NCI-H1417 treated with DMSO at 0.1 percent for 48 hours (cell line): ENCODE measurements at places on chromosomes 12 and 14.

DNA sequence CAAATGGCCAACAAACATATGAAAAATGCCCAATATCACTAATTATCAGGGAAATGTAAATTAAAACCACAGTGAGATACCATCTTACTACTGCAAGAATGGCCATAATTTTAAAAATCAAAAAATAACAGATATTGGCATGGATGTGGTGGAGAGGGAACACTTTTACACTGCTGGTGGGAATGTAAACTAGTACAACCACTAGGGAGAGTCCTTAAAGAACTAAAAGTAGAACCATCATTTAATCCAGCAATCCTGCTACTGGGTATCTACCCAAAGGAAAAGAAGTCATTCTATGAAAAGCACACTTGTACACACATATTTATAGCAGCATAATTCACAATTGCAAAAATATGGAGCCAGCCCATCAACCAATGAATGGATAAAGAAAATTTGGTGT lies 459.7 kb downstream of the GXYLT1 start:
- peak; percentile 9 for DNase-seq

- no peak for DNase-seq
Observed at GRCh38 chr12:1857086-1857485, 36.7 kb downstream of the LRTM2 start.

DNA sequence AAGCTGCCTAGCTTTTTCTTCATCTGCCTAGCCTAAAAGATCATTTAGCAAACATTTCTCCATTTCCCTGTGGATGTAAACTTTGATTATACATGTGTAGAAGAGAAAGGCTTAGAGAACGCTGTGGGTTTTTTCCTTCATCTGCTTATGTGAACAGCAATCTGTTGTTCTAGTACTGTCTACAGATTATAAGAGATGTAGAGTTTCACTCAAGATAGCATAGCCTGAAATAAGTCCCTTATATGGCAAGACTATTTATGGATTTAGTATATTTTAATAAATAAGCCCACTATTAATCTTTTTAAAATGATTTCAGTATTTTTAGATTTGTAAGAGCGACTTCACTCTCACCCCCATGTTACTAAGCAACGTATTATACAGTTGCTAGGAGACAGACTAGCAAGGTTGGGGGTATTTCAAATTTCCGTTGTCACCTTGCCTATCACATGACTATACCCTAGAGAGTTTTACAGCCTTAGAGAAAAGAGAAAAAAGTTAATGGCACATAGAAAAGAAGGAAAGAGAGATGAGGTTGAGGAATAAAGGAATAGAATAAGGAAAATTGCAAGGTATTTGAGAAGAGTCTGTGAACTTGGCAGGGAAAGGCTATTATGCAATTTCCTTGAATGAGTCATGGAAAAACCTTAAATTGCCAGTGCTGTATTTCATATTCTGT lies 12.2 kb upstream of the TUBA1A start:
- DNase-seq, result peak; percentile 98

DNA sequence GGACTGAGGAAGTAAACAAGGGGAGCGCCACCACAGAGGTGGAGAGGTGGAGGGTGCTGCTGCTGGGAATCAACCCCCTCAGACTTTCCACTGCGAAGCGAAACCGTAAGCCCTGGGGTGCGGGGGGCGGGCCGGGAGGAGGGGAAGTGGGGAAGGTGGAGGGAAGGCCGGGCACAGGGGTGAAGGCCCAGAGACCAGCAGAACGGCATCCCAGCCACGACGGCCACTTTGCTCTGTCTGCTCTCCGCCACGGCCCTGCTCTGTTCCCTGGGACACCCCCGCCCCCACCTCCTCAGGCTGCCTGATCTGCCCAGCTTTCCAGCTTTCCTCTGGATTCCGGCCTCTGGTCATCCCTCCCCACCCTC lies at the start of gene LAG3:
Gene LAG3 (plus strand): TSS at position 190 of the 365 bp plus-strand sequence. CDS start 333 bp downstream, outside the sequence.
- DNase-seq, result no peak

DNA sequence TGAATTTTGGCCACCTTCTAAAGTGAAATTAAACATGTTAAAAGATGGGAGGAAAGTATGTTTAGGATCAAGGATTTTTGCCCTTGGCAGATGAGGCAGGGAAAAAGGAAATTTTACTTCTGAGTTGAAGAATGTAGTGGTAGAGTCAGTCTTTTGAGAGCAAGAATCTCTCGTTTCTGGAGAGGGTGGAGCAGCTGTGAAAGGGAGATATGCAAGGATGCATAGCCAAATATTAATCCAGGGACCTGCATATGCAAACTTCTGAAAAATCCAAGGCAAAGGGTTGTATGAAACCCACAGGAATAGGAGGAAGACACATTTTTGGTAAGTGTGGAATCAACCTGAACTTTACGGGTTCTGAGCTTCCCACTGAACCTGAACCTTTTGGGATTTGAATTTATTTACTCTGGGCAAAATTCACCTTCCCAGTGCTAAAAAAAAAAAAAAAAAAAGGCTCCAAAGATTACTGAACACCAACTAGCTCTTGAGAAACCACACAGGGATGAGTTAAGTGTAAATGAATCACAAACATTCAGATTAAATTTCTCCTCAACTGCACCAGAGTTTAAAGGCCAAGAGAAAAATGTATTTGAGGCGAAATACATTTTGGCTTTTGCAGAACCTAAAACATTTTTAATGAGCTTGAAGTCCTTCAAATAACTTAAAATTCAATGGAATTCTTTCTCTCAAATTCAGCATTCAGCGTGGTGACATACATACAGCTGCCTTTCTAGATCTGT lies 187.1 kb upstream of the CDKN3 start:
- no peak for DNase-seq

DNA sequence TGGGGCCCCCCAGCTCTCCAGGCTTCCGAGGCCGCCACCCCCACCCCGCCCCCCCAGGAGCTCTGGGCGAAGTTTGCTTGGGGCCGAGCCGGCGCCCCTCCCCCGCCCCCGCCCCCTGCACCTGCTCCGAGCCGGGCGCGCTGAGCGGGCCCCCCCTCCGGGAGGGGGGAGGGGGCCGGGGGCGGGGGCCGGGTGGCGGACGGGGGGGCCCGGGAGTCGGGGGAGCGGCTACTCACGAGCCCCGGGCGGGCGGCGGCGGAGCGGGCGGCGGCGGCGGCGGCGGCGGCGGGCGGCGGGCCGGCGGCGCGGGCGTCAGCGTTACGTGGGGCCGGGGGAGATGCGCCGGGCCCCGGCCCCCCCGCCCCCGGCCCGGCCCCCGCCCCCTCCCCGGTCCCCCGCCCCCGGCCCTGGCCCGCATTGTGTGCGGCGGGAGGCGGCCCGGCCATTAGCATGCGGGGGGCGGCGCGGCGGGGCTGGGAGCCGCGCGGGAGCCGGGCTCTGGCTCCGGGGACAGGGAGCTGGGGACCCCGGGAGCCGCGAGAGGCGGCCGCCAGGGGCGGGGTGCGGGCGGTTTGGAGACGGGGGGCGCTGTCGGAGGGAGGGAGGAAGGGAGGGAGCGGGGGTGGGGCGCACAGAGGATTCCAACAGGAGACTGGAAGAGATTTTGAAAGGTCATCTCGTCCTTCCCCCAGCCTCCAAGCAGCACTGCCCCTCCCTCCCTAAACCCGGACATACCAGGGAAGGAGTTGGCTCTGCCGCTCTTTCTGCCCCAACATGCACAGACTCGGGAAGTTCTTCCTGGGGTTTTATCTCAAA lies at the start of gene ZNF219:
Gene ZNF219 (minus strand): TSS at position 580 of the 816 bp plus-strand sequence. CDS start 5,064 bp downstream, outside the sequence.
- DNase-seq, result no peak

- DNase-seq, result no peak
Observed at GRCh38 chr12:2672863-2673262, 121.9 kb upstream of the FKBP4 start.

- no peak for DNase-seq
Observed at GRCh38 chr14:95151561-95151960, 5.8 kb downstream of the DICER1 start.
